ENCODE measurements at places on chromosomes 16 and 17.

GRCh38 chr16:2838928-2839327 is 8.8 kb downstream of the ZG16B start:
- peak; percentile 54 for DNase-seq

DNA sequence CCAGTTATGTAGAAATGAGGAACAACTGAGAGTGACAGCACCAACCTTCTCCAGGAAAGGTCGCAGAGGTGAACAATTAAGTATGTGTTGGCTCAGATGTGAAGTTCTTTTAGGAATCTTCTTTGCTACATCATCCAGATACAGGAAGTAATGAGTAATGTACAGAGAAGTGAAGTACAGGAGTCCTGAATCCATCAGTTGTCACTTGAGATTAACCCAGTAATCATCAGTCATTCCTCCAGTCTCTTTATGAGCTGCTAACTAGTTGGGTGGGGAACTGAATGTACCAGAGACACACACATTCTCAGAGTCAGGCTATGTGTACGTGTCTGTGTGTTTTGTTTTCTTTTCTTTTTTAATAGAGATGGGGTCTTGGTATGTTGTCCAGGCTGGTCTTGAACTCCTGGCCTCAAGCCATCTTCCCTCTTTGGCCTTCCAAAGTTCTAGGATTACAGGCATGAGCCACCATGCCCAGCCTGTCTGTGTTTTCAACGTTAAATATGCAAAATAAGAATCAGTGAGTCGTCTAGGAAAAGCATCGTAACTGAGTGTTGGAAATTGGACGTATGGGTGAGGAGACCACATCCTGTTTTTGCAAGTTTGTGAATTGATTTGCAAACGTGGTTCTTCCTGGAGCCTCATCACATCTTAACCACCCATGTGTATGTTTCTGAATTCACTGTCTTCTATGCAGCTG is 19.9 kb downstream of the ZNF200 start:
- DNase-seq: peak; percentile 52

DNA sequence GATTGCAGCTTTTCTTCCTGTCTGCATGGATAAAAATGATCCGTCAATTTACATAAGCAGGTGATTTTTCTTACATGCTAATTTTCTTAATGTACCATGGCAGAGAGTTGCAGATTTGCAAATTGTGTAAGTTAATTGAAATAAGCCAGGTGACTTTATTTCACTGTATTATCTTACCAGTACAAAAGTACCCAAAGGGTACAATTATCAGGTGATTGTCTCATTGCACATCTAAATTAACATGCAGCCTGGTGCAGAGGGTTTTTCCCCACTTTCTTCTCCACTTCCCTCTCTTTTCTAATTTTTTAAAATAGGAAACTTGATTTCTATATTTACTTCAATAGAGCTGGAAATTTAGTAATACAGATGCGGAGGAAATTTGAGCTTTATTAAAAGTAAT is 11.2 kb downstream of the NLK start:
- no peak for DNase-seq

DNA sequence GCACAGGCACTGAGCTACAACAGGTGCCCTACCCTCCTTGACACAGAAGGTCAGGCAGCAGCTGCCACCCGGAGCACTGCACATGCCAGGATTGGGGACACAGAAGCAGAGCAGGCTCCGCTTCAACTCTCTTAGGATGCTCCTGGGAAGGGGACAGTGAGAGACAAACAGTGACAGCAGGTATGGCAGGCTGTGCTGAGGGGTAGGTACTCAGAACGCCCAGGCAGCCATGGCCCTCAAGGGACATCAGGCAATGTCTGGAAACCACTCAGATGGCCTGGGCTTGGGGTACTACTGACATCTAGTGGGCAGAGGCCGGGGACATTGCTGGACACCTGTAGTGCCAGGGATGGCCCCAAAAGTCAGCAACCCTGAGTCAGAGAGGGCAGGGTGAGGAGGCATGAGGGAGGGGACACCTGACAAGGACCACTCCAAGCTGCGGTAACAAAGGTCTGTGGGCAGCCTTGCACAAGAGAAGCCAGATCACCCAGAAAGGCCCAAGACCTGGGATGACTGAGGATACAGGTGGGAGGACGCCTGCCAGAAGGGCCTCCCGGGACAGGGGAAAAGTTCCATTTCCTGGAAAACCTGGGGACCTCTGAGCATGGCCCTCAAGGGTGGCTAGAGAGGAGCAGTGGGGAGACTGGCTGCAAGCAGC is 21.2 kb downstream of the PEMT start:
- DNase-seq: no peak

DNA sequence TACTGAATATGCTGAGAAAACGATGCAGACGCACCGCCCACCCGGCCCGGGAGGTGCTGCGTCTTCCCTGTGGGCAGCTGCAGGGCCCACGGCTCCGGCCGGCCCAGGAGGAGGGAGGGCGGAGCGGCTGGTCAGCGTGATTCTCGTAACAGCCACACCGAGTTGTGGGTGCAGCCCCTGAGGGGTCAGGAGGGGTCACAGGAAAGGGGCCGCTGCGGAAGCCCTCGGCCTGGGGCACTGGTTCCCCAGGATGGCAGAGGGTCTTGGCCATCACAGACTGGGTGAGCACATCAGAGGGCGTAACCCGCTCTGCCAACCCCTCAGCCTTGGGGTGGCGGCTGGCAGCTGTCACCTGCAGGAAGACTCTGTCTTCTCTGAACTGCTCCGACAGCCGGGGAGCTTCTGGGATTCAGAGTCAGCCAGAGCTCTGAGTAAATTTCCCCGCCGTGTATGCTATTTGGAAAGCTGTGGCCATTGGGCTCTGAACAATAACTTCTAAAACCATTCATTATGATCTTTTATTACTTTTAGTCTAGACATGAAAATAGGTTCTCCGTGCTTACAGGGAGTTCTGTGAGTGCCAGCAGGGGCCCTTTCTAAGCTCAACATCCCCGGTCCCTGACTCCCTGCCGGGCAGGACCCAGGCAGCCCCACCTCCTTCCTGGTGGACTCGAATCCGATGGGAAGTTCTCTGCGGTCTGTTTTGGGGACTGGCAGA is 87.4 kb upstream of the CHMP6 start:
- no peak for DNase-seq

- DNase-seq: no peak
Measured at GRCh38 chr17:22374741-22375140, 682.4 kb downstream of the KCNJ18 start.

- DNase-seq: no peak
Measured at GRCh38 chr17:33370401-33370800, 77.3 kb upstream of the ASIC2 start.

DNA sequence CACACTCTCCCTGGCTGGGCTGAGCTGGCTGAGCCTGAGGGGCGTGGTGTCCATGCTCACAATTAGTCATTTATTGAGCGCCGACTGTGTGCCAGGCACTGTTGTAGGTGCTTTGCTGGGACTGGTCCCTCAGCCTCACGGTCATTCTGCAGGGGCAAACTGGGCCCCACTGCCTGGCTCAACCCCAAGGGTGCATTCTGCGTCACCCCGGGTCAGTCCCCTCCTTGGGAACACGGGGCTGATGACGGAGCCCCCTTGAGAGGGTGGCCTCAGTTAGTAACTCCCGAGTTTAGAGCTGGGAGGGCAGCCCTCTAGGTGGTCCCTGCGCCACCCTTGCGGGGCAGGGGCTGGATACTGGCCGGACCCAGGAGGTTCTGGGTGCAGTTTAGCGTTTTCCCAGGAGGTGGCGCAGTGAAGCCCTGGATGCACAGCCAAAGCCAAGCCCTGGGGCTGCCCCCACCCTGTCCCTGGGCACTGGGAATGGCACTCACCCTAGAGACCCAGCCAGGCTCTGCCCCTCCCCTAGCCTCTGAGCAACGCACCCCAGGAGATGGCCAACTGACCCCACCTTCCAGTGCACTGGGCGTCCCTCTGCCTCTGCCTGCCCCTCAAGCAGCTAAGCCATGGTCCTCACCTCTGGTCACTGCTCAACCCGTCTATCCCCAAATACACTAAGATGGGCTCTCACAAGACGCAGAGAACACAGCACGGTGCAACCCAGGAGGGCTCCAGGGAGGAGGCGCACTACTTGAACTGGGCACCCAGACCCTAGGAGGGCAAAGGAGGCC is 243.2 kb upstream of the GSE1 start:
- DNase-seq: peak; percentile 15

GRCh38 chr17:13584701-13585080 is 17.0 kb downstream of the HS3ST3A1 start:
- no peak for DNase-seq

GRCh38 chr17:8629371-8630226 is 926 bp downstream of the MYH10 start:
- DNase-seq: no peak

Data from CD4-positive, alpha-beta T cell treated with Interleukin-2 at 100 ng/mL for 4 hours (primary cell).